Stimulated activated CD8-positive, alpha-beta memory T cell treated with anti-CD3 and anti-CD28 coated beads, Interleukin-12 subunit alpha, Interleukin-12 subunit beta, amount 100 ng/mL, for 1 hour (primary cell): ENCODE measurements at places on chromosomes 13 and 19.

DNA sequence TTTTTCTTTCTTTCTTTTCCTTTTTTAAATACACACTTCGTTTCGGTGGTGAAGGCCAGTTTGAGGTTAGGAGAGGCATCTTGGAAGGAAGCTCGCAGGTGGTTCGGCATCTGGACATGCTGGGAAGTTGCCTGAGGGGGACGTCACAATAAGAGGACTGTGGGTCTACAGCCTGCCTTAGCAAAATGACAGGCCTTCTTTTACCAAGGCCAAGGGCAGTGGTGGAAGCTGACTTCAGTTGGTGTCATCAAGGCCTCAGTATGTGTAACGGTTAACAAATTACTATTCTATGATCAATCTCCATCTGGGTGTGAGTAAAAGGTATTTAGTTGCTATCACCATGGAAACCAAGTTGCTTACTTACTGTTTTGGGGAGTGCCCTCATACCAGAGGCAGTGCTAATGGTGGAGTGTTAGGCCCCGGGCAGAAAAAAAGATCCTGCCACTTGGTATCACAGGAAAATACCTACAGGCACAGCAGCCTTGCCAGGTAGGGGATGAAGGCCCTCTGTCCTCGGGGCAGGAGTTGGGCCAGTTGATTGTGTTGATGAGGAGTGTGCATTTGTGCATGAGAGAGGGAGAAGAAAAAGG, 10.3 kb downstream of the ACTN4 start:
- no peak for DNase-seq

GRCh38 chr19:40646743-40647254, 43.7 kb downstream of the NUMBL start:
- no peak for DNase-seq

DNA sequence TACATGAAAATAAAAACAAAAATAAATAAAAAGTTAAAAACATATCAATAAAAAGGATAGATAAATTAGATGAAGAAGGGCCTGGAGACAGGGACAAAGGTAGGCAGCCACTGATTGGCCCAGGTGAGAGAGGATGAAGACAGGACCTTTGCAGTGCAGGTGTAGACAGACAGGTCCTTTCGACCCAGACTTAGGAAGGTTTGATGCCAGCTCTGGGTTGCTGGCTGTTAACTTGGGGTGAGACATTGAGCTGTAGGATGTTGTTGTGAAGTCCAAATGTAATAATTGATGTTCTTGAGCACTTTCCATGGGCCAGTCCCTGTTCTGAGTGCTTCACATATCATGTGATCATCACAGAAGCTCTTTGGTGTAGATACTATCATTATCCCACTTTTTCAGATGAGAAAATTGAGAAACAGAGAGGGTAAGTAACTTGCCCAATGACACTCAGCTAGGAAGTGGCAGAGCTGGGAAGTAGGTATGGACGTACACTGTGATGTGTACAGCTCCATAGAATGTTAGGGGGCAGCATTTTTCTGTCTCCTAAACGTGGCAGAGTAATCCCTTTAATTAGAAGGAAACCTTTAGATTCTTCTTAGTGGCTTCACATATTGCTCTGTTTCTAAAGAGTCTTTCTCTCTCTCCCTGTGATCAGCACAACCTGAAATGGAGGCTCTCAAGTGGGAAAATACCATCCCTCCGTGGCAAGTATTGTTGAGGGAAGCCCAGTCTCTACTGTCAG, 76.0 kb upstream of the STK24 start:
- DNase-seq: no peak

DNA sequence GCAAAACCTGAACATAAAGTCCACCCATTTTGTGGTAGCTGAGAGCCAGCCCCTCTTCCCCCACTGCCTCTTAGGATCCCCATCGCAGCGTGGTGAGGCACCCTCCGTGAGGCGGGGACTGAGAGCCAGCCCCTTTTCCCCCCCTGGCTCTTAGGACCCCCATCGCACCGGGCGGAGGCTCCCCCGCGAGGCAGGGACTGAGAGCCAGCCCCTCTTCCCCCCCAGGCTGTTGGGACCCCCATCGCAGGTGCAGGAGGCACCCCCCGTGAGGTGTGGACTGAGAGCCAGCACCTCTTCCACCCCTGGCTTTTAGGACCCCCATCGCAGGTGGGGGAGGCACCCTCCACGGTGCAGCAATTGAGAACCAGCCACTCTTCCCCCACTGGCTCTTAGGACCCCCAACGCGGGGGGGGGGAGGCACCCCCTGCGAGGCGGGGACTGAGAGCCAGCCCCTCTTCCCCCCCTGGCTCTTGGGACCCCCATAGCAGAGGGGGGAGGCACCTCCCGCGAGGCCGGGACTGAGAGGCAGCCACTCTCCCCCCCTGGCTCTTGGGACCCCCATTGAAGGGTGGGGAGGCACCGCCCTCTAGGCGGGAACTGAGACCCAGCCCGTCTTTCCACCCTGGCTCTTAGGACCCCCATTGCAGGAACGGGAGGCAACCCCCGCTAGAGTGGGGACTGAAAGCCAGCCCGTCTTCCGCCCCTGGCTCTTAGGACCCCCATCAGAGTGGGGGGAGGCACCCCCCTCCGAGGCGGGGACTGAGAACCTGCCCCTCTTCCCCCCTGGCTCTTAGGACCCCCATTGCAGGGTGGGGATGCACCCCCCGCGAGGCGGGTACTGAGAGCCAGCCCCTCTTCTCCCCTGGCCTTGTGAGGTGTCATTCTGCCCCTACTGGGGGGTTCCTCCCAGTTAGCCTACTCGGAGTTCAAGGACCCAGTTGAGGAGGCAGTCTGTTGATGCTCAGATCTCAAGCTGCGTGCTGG, 366.4 kb upstream of the SPRY2 start:
- no peak for DNase-seq

- no peak for DNase-seq
Observed at GRCh38 chr19:49359851-49360820, 2.1 kb downstream of the TEAD2 start.

GRCh38 chr19:48928164-48929025, 5.1 kb upstream of the DHDH start:
- no peak for DNase-seq

DNA sequence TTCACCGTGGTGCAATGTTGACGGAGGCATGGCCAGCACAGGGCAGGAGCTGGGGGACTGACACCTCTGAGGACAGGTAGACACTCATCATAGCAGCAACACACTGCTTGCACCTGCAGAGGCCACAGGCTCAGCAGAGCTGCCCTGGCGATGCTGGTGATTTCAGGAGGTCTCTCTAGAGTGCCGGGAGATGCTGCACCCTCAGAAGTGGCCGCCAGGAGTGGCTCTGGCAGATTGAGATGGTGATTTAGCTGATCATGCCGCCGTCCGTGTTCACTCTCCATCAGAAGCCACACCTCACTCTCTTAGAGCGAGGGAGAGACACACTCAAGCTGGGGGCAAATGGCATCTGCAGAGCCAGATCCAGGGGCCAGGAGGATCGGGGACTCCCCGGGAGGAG, 244.6 kb upstream of the SGCG start:
- DNase-seq: no peak

DNA sequence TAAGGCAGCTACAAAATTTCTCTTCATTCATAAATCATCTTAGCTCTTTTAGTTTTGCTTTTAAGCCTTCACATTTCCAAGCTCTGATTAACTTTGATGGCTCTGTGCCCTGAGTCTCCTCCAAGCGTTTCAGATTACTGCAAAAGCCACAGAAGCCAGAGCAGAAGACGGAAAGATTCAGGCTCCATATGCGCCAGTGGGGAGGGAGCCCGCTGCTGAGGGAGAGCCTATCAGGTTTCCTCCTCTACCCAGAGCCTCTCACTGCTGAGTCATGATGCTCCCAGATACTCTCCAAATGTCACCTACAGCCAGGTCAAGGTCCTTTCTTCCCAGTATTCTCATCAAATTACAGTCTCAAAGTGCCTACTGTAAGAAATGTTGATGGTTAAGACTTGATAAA, 193.6 kb downstream of the RAP2A start:
- DNase-seq: no peak

DNA sequence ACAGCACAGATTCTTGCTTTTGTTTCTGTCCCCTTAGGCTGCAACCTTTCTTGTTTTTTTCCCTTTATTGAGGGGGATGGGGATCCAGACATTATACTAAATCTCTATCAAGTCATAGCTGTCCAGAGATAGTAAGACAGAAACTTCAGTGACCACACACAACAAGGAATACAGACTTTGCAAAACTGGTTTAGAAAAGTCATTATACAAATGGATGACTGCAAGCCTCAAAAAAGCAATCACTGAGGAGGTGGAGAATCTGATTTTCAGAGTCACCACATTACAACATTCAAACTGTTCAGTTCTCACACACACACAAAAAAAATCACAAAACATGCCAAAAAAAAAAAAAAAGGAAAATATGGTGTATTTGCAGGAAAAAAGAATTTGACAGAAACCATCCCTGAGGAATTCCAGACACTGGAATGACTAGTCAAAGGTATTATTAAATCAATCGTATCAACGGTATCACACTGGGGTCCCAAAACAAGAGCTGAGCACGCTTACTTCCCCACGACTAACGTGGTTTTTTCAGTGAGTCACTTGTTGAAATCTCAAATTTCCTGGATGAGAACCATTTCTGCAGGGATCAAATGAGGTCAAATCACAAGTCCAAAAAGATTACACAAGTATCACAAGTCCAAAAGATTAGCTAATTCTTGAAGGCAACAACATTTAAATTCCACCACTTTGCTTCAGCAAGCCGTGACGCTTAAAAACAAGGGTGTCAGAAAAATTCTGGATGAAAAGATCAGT, 41.2 kb downstream of the USP12 start:
- no peak for DNase-seq

GRCh38 chr13:96982672-96983071, 11.6 kb downstream of the OXGR1 start:
- DNase-seq: no peak

GRCh38 chr13:72820156-72820897, 38.4 kb downstream of the PIBF1 start:
- no peak for DNase-seq

- DNase-seq: no peak
Observed at GRCh38 chr19:359653-359925, 15.0 kb upstream of the MIER2 start.

GRCh38 chr13:38180670-38181069, 169.0 kb upstream of the UFM1 start:
- no peak for DNase-seq

GRCh38 chr13:21595546-21595822, 8.5 kb downstream of the MICU2 start:
- DNase-seq: no peak

DNA sequence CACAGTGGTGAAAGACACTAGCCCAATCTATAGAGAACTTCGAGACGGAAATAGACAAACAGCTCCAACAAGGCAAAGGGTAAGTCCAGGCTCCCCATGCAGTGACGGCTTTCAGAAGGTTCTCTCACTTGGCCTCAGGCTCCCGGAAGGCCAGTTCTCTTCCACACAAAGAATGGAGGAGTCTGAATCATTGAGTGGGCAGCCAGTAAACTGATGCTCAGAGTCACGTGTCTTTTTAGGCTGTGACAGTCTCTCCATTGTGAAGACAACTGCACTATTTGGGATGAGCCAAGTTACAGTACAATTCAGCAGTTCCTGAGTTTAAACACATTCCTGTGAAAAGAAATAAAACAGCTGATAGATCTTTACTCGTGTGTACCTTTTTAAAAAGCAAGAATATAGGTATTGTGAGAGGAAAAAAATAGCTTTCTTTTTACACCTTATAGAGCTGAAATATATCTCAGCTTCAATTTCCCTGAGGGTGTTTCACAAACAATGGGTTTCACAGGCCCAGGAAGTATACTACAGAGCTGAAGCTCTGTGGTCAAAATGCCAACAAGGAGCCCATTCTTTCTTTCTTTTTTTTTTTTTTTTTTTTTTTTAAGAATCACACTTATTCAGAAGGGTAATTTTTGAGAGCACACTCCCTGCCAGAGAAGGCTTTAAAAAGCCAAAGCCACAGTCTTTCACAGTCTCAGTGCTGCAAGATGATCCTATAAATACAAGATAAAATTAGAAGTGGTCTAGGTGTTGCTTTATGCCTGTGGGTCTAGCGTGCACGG, 135.1 kb downstream of the FREM2 start:
- DNase-seq: no peak

DNA sequence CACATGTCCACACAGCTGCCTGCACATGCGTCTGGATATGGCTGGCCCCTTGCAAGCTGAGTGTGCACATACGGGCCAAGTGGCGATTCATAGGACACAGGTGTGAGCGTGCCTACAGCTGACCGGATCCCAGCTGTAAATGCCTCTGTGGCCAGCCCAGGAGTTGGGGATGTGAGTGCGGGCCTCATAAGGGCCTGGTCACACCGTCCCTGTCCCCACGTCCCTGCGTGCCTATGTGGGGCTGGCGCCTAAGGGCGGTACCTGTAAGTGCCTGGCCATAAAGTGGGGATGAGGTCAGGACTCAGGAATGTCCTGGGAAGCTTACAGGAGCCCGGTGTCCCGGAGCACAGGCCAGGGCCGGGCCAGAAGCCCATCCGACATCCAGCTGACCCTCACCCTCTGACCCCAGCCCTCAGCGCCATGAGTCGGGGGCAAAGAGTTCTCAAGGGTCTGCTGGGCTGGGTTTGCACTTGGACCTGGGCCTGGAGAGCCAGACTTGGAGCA, 1.3 kb upstream of the ARHGAP45 start:
- DNase-seq: no peak

- no peak for DNase-seq
Observed at GRCh38 chr13:44058624-44059215, 179.0 kb downstream of the LACC1 start.

GRCh38 chr13:95221971-95222732, 79.1 kb downstream of the ABCC4 start:
- DNase-seq: no peak

- DNase-seq: no peak
Observed at GRCh38 chr13:88142653-88143052, 471.5 kb downstream of the SLITRK5 start.

DNA sequence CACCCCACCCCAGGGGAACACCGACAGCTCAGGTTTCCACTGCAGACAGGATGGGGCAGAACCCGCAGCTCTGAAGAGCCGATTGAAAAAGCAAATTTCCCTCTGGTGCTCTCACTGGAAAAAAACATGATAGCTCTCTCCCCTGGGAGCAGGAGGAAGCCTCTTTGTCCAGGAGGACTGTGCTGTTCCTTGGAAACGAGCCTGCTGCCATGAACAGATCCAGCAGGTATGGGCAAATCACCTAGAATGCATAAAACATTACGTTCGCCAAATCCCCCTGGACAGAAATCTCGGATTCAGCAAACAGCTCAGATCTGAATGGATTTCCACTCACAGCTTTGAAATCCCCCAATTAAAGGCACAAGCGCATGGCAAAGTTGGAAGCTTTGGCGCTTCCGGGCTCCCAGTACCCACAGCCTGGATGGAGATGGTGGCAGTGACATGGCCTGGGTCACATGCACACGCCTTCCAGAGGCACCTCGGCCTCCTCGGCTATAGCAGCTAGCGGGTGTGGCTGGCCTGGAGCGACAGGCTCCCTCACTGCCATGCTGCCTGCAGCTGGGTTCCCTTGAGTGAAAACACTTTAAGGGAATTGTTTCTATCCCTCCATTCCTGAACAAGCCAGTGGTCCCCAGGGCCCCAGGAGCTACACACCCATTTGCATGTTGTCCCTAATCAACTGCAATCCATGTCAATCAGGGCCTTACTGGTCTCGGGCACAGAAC, 59.1 kb downstream of the CEBPG start:
- no peak for DNase-seq

- DNase-seq: no peak
Observed at GRCh38 chr13:27978301-27978968, 9.3 kb upstream of the CDX2 start.
